ENCODE measurements at places on chromosomes 12 and 14. TPM values are rescaled to one million over a fixed set of nuclear protein-coding genes. Genes with fewer than 3 reads are reported as not detected.

TAS2R50 gene
- not detected for polyA plus RNA-seq

KCNC2 gene
- polyA plus RNA-seq = not detected

GRCh38 chr12:123067654-123068053 lies 83.2 kb downstream of the PITPNM2 start:
- H3K27ac ChIP-seq = no peak overlapping the region
- peaks cover 8% of the 10 kb centered on the region for H3K4me1 ChIP-seq
- H3K36me3 ChIP-seq = no peaks in the 10 kb centered on the region
- DNase-seq = no peak

DNA sequence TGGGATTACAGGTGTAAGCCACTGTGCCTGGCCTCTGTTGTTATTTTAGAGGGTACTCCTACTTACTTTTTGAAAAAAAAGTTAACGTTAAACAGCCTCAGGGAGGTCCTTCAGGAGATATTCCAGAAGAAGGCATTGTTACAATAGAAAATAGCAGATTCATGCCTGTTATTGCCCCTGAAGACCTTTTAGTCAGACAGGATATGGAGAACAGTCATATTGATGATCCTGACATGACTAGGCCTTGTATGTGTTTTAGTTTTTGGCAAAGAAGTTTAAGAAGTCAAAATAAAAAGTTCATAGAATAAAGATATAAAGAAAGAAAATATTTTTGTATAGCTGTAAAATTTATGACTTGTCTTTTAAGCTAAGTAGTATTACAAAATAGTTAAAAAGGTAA lies 45.3 kb downstream of the WASHC3 start:
- no peak overlapping the region for H3K4me3 ChIP-seq
- no peaks in the 10 kb centered on the region for H3K27me3 ChIP-seq
- H3K36me3 ChIP-seq = peaks cover 18% of the 10 kb centered on the region
- H3K4me1 ChIP-seq = no peaks in the 10 kb centered on the region

- H3K36me3 ChIP-seq = no peaks in the 10 kb centered on the region
- no peaks in the 10 kb centered on the region for H3K27me3 ChIP-seq
- H3K4me3 ChIP-seq = no peak overlapping the region
- DNase-seq = no peak
- peaks cover 6% of the 10 kb centered on the region for H3K4me1 ChIP-seq
Measured at GRCh38 chr12:68957273-68957672, 24.3 kb upstream of the CPM start.

GRCh38 chr14:81565441-81566290 lies 32.0 kb upstream of the SEL1L start:
- no peak for DNase-seq
- no peaks in the 10 kb centered on the region for H3K36me3 ChIP-seq
- no peaks in the 10 kb centered on the region for H3K4me1 ChIP-seq
- no peak overlapping the region for H3K4me3 ChIP-seq
- H3K27ac ChIP-seq = no peak overlapping the region
- H3K27me3 ChIP-seq = no peaks in the 10 kb centered on the region

DNA sequence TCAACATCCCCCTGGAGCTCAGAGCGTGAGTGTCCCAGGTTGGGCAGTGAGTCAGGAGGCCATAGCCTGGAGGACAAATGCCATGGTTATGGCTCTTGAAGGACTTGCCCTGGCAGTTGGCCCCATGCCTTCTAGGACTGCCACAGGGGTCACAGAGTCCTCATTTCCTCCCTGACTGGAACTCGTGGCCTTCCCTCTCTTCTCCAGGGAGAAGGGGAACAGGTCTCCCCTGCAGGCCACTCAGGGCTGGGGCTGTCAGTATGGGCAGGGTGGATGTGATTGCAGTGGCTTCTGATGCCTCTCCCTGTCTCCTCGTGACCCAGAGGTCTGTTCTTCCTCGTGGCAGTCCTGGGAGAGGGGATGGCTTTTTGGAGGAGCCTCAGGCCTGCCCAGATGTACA lies 70.7 kb downstream of the ADCK1 start:
- H3K27me3 ChIP-seq = no peaks in the 10 kb centered on the region
- no peak overlapping the region for H3K4me3 ChIP-seq
- no peaks in the 10 kb centered on the region for H3K36me3 ChIP-seq
- H3K27ac ChIP-seq = no peak overlapping the region
- no peaks in the 10 kb centered on the region for H3K4me1 ChIP-seq
- no peak for DNase-seq

GRCh38 chr12:3127832-3128231 lies 50.7 kb downstream of the TSPAN9 start:
- DNase-seq = no peak
- no peaks in the 10 kb centered on the region for H3K4me1 ChIP-seq
- H3K4me3 ChIP-seq = no peak overlapping the region
- H3K36me3 ChIP-seq = no peaks in the 10 kb centered on the region
- H3K27me3 ChIP-seq = peaks cover 5% of the 10 kb centered on the region
- H3K27ac ChIP-seq = no peak overlapping the region

HOXC12 gene
- not detected for polyA plus RNA-seq

GRCh38 chr14:69553252-69553651 lies 21.4 kb downstream of the CCDC177 start:
- H3K4me3 ChIP-seq = no peak overlapping the region
- no peaks in the 10 kb centered on the region for H3K27me3 ChIP-seq
- H3K27ac ChIP-seq = no peak overlapping the region
- no peak for DNase-seq
- no peaks in the 10 kb centered on the region for H3K36me3 ChIP-seq
- H3K4me1 ChIP-seq = no peaks in the 10 kb centered on the region

DHRS4L2 gene
- 27.5 TPM for polyA plus RNA-seq

GRCh38 chr12:116657921-116658495 lies 79.9 kb downstream of the SPRING1 start:
- H3K4me3 ChIP-seq = no peak overlapping the region
- H3K27ac ChIP-seq = no peak overlapping the region
- H3K36me3 ChIP-seq = no peaks in the 10 kb centered on the region

DNA sequence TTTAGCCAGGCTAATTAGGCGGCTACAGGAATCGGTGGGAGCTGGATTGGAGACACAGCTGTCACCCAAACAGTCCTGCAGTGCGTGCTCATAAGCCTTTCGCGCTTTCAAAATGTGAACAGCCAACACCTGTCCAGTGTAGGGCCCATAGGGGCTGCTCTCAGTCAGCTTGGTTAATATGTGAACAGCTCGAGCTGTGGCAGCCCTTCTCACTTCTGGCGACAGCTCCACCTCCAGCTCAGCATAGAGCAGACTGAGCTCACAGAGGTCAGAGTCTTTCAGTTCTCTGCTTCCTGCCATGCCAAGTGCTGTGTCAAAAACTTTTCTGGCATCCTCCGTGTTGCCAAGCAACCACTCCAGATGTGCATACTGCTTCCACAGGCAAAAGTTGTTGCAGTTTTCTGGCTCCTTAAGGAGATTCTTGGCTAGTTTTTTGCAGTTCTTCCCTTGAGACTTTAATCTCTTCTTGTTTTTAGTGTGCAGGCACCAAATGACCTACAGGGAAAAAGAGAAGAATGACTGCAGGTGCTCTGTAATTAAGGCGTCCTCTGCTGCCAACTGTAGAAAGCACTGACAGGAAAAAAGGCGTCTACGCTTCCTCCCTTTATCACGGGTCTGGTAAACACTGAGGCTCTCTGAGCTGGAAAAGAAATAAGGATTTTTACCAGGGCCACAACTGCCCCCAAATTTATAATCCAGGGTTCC lies 32.5 kb downstream of the PSMC1 start:
- no peaks in the 10 kb centered on the region for H3K27me3 ChIP-seq
- no peaks in the 10 kb centered on the region for H3K4me1 ChIP-seq
- H3K36me3 ChIP-seq = peaks cover 35% of the 10 kb centered on the region

- no peak overlapping the region for H3K4me3 ChIP-seq
- H3K36me3 ChIP-seq = no peaks in the 10 kb centered on the region
- no peaks in the 10 kb centered on the region for H3K27me3 ChIP-seq
- DNase-seq = no peak
- H3K4me1 ChIP-seq = no peaks in the 10 kb centered on the region
Measured at GRCh38 chr12:29733060-29733459, 50.7 kb downstream of the TMTC1 start.

TTC6 gene
- not detected for polyA plus RNA-seq

- H3K4me3 ChIP-seq = no peak overlapping the region
- no peaks in the 10 kb centered on the region for H3K4me1 ChIP-seq
- H3K27me3 ChIP-seq = no peaks in the 10 kb centered on the region
- DNase-seq = no peak
Measured at GRCh38 chr14:34134484-34134883, 183.6 kb upstream of the EGLN3 start.

DNA sequence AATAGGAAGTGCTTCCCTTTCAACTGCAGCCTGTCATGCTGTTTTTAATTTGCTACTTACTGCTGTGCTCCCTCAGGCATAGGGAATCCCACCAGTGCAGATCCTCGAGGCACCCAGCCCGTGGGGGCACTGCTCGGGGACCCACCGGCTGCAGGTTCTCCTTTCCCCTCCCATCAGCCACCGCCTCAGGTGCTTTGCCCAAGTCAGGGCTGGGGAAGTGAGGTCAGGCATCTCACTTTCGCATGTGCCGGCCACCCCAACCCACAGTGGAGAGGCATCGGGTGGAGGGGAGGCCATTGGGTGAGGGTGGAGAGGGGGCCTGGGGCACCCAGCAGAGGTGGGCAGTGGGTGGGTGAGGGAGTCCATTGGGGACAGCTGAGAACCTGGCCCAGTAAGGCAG lies 41.9 kb upstream of the MAX start:
- no peak overlapping the region for H3K27ac ChIP-seq
- no peaks in the 10 kb centered on the region for H3K36me3 ChIP-seq
- no peaks in the 10 kb centered on the region for H3K4me1 ChIP-seq
- DNase-seq = no peak

- H3K27ac ChIP-seq = no peak overlapping the region
- no peaks in the 10 kb centered on the region for H3K27me3 ChIP-seq
- DNase-seq = no peak
- no peaks in the 10 kb centered on the region for H3K36me3 ChIP-seq
- no peak overlapping the region for H3K4me3 ChIP-seq
- no peaks in the 10 kb centered on the region for H3K4me1 ChIP-seq
Measured at GRCh38 chr12:132926415-132926833, 29.7 kb downstream of the ZNF605 start.

DNA sequence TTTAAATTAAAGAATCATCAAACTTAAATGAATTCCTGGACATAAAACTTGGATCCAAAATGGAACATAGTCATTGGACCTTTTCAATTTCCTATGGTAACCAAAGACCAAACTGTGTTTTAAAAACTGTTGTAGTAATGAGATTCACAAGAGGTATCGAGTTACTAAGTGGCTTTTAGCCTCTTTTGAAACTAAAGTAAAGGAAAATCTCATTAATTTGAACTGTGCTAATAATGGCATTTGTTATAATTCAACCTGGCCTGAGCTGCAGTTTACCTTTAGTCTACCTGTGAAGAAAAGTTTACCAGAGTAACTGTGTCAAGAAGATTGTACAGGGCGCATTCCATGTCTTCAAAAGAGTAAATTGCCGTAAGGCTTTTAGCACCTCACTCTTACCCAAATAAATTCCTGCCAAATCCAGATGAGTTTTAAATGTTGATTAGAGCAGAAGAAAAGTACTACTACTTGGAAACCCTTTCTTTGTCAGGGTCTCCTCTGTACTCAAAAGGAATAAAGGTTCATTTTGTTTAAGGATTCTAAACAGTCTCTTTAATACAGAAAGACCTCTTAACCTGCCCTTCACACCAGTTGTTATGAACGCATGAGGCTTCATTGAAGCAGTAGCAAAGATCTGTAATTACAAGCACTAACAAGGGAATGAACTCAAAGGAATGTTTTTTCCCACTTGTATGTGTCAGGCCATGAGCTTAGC lies 17.1 kb upstream of the MED13L start:
- no peak for DNase-seq
- H3K36me3 ChIP-seq = no peaks in the 10 kb centered on the region
- peaks cover 3% of the 10 kb centered on the region for H3K27me3 ChIP-seq
- H3K4me3 ChIP-seq = no peak overlapping the region
- H3K4me1 ChIP-seq = no peaks in the 10 kb centered on the region

SPIC gene
- polyA plus RNA-seq = not detected

RASSF9 gene
- polyA plus RNA-seq = not detected

DPPA3 gene
- polyA plus RNA-seq = not detected

- H3K4me1 ChIP-seq = peaks cover 3% of the 10 kb centered on the region
- peaks cover 14% of the 10 kb centered on the region for H3K36me3 ChIP-seq
- no peak overlapping the region for H3K4me3 ChIP-seq
Measured at GRCh38 chr12:113244047-113244460, 22.8 kb downstream of the TPCN1 start.

TMEM229B gene
- polyA plus RNA-seq = 1.3 TPM

DNA sequence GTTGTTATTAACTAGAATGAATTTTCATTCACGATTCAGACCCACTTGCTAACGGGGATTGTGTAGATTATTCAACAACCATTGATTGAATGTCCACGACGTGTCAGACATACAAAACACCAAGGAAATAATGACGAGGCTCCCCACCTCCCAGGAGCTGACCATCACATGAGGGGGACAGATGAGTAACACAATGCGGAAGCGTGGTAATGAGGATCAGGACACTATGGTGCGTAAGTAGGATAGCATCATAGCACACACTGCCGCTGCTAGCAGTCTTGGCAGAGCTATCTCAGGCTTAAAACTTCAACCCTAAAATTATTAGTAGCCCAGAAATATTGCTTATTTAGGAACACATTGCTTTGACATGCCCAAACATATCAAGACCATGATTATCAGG lies 265.8 kb downstream of the EGLN3 start:
- no peaks in the 10 kb centered on the region for H3K36me3 ChIP-seq
- H3K27me3 ChIP-seq = no peaks in the 10 kb centered on the region
- no peaks in the 10 kb centered on the region for H3K4me1 ChIP-seq
- no peak overlapping the region for H3K27ac ChIP-seq
- H3K4me3 ChIP-seq = no peak overlapping the region

- no peaks in the 10 kb centered on the region for H3K27me3 ChIP-seq
- H3K27ac ChIP-seq = no peak overlapping the region
- H3K4me3 ChIP-seq = no peak overlapping the region
- H3K36me3 ChIP-seq = no peaks in the 10 kb centered on the region
- no peak for DNase-seq
- H3K4me1 ChIP-seq = no peaks in the 10 kb centered on the region
Measured at GRCh38 chr12:71011261-71011660, 90.7 kb upstream of the PTPRR start.

- H3K27me3 ChIP-seq = peaks cover 8% of the 10 kb centered on the region
- peaks cover 42% of the 10 kb centered on the region for H3K4me1 ChIP-seq
- DNase-seq = no peak
- H3K4me3 ChIP-seq = no peak overlapping the region
Measured at GRCh38 chr12:122028165-122028904, 6.7 kb downstream of the BCL7A start.

DNA sequence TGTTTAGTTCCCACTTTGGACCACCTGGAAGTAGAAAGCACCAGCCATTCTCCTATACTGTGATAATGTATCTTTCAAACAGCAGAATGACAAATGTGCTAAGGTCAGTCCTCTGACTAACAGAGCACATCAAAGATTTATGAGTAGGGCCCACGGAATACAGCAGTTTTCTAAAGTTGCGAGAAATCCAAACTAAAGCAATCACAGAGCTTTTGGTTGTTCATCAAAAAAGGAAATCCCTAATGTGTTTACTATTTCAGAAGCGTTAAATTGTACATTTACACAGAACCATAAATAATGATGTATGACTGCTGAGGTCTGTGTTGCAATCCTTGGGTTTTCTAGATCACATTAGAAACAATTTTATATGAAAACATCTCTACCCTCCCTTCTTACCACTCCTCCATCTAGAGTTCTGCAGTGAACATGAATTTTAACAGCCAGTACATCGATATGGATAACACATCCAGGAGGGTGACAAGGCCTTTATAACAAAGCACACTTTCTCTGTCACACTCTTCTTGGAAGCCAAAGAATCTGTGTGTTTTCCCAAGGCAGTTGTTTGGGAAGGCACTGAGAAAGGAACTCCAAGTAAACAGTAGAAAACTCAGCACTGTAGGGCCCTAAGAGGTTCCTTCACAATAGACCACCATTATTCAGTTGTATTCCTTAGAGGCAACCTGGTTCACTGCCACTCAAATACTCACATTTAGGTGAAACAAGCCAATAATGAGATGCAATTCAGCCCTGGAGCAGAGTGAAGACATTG lies 7.3 kb downstream of the KITLG start:
- H3K36me3 ChIP-seq = no peaks in the 10 kb centered on the region
- H3K4me3 ChIP-seq = no peak overlapping the region
- no peak for DNase-seq
- no peak overlapping the region for H3K27ac ChIP-seq
